ENCODE measurements at places on chromosomes 5 and 9.

GRCh38 chr5:14929293-14930065 lies 57.9 kb upstream of the ANKH start:
- DNase-seq: no peak

DNA sequence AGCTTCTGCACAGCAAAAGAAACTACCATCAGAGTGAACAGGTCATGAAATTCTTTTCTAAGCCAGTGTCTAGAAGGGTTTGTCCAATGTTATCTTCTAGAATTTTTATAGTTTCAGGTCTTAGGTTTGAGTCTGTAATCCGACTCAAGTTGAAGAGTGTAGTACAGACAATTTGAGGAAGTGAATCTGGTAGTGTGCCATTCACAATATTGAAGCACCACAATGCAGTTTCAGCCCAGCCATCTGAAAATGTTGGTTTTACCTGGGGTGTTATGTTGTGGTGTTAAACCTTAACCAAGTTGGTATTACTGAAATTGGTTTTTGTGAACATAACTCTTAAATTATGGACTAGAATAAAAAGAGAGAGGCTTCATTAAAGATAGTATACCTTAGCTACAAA lies 77.2 kb downstream of the ADAMTS16 start:
- DNase-seq: peak; percentile 10

- DNase-seq: no peak
Measured at GRCh38 chr9:121830441-121831140, 179.2 kb downstream of the DAB2IP start.

DNA sequence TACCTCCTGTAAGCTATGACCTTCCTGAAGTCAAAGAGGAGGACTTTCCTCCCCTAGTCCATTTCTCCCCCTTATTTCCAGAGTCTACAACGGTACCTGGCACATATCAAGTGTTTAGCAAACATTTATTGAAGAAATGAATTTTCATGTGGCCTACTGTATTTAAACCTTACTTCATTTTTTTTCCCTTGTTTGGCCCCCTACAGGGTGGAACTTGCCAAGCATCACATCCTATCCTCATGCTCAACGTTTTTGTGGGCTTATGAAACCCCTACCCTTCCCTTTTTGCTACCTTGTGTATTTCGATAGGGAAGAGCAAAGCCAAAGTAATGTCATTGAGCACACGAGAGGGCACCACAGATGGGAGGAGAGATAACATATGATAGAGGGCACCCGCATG lies 1857.8 kb upstream of the WWC1 start:
- DNase-seq: no peak

DNA sequence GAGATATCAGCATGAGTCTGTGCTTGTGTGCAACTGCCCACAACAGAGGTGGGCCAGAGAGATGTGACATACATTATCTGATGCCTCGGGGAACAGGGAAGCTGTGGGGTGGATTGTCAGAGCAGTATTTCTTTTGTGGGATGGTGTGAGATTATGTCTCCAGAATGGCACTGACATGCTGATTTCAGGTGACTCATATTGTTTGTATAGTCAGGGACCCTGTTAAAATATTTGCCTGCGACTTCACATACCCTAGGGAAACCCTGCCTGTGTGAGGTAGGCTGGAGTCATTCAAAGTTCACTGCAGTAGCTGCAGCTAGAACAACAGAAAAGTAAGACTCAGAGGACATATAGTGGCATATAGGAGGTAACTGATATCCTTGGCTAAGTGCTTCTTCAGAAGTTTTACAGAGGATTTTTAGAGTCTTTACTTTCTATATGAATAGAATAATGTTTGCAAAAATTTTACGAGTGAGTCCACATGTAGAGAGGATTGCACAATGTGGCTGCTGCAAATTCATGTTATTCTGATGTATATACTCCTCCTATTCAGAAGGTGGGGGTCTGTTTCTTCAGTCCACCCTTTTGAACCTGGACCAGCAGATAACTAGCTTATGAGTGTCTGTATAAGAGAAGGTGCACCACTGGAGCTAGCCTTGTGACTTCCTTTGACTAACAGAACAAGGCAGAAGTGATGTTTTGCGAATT lies 89.3 kb downstream of the MACIR start:
- no peak for DNase-seq

- DNase-seq: no peak
Measured at GRCh38 chr9:130576176-130576575, 3.2 kb upstream of the FUBP3 start.

DNA sequence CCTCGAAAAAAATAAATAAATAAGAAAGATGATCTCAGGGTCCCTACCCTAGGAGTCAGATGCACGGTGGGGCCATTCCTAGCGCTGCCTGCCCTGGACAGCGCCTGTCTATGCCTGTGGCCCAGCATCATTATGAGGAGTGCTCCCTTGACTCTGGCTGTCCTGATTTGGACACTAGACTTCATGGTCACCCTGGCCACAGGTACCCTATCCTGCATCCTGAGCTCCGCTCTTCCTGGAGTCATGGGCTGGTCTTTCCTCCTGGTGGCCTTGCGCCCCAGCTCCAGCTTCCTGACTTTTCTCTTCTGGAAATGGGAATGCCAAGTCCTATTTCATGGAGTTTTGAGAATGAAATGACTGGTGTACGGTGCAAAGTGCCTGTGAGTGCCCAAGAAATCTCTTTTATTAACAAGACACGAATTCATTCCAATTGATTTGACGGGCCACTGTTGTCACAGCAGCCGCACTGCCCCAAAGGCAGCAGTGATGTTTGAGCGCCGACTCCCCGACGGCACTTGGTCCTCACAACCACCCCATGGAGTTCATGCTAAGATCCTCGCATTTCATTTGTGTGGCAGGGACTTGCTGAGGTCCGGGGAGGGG lies 564 bp upstream of the AIF1L start:
- DNase-seq: no peak

GRCh38 chr9:69768101-69768500 lies 8.3 kb upstream of the PTAR1 start:
- DNase-seq: no peak

GRCh38 chr9:8651070-8651845 lies 851.7 kb upstream of the DMAC1 start:
- no peak for DNase-seq

- DNase-seq: no peak
Measured at GRCh38 chr9:15370466-15371447, 51.9 kb upstream of the SNAPC3 start.

DNA sequence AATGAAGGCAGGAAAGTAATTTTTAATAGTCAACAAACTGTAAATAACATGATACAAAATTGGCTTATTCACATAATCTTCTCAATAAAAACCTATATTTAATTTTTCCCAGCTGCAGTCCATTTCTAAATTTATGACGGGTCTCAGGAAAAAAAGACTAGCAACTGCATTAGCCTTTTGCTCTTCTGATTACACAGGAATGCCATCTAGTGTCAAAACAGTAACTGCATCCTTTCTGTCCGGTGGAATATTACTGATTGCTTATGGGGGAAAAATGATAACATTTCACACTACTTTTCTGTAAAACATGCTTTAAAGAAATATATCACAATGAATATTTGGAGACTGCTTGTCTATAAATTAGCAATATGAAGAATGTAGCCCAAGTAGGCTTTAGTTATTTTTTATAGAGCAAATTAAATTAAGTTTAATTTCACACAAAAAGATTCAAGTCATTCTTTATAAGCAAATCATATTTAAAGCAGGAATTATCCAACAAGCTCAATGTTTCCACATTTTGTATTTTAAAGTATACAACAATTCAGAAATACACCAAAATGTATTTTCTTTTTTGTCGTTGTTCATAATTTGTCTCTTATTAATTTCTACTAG lies 534.7 kb downstream of the CDH10 start:
- peak; percentile 45 for DNase-seq

DNA sequence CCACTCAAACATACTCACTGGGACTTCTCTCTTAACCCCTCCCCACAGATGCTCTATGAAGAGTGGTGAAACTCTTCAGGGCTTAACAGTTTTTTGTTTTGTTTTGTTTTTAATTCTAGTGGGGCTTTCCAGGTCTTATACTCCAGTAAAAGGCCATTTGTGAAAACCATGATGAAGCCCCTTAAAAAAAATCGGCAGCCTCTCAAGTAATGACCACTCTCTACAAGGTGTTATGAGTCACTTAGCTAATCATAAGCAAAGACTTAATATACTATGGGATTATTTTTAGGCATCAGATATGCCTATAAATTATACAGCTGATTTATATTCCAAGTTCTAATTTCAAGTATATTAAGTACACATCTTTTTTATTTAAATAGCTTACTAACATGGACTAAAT lies 607.9 kb downstream of the RAB3C start:
- DNase-seq: no peak

- DNase-seq: no peak
Measured at GRCh38 chr9:2872931-2873323, 29.0 kb upstream of the PUM3 start.

- DNase-seq: peak; percentile 89
Measured at GRCh38 chr9:128339761-128340690, at the start of gene SLC27A4. SLC27A4 (plus strand) TSS chr9:128340527; CDS start chr9:128343133, 2,606 bp downstream.

DNA sequence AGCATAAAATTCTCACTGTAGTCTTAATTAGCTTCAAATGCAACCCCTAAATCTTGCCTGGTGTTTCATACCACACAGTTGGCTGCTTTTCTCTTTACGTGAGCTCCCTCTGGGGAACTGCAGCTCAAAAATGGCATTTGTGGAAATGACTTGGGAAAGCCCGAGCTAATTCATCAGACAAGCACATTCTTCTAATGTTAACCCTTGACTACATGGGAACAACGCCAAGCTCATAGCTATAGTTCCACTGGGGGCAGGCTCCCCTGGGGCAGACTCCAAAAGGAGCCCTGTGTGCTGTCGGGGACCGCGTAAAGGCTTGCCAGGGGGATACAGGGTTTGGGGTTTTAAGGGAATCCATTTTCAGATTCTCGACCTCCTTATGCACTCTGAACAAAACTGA lies 301.4 kb upstream of the DAP start:
- no peak for DNase-seq

GRCh38 chr5:10295619-10296326 lies 11.9 kb downstream of the CMBL start:
- no peak for DNase-seq

DNA sequence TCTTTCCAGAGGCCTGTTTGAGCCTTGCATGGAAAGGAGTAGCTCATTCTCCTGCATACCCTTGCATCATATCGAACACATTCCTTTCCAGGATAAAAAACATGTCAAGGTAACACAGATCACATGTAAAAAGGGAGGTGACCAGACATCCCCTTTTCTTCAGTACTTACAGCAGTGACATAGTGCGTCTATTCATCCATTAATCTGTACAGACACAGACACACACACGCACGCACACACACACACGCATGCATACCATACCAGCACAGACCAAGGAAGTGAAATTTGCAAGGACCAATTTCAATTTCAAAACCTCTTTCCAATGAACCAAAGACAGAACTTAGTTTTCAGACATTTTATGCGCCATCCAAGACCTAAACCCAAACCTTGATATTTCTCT lies 256.0 kb downstream of the PAPPA start:
- DNase-seq: no peak

GRCh38 chr5:139985733-139986132 lies 57.4 kb downstream of the NRG2 start:
- DNase-seq: no peak

GRCh38 chr5:82362636-82363035 lies 84.5 kb upstream of the RPS23 start:
- no peak for DNase-seq

GRCh38 chr5:116646611-116647289 lies 72.1 kb upstream of the SEMA6A start:
- DNase-seq: no peak

DNA sequence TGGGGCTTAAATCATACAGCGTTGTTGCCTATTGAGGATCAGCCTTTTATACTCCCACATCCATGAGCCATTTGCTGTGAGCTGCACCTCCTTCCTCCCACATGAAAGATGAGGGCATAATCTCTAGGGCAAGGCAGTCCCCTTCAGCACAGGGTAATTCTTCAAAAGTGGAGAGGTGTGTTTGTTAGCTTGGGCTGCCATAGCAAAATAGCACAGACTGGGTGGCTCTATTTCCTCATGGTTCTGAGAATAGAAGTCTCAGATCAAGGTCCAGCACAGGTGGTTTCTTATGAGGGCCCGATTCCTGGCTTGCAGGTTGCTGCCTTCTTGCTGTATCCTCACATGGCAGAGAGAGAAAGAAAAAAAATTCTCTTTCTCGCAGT lies 121.8 kb upstream of the SLC12A2 start:
- DNase-seq: no peak

DNA sequence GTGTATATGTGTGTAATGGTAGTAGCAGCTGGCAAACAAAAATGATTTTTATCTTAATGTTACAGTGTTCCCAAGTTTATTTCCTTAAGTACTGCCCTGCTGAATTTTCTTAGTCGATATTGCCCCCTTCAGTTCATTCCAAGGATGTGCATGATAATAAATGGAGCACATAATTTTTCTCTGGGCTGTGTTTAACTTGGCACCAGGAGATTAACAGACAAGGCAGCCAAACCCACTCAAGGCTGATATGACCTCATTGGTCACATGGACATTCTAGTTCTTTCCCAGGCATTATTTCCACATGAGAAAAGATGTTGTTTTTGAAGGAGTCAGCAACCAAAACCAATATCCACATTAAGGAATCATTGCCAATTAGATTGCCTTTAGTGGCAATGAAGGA lies 61.8 kb downstream of the COX7C start:
- peak; percentile 58 for DNase-seq

DNA sequence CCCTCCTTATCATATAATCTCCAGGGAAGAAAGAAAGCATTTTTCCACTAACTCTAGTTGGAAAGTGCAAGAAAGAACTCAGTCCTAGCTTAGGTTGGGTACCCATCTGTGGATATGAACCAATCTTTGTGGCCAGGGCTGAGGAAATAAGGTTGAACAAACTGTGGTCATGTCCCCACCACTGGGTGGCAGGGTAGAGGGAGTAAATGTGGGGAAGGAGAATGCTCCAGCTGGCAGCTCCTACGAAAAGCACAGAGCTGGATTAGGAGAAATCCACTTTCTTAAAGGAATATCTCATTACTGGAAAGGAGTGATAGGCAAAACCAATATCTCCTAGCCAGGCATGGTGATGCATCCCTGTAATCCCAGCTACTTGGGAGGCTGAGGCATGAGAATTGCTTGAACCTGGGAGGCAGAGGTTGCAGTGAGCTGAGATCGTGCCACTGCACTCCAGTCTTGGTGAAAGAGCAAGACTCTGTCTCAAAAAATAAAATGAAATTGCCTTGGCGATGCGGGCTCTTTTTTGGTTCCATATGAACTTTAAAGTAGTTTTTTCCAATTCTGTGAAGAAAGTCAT lies 175.1 kb downstream of the CCDC192 start:
- peak; percentile 35 for DNase-seq

GRCh38 chr5:158462349-158463114 lies 603.6 kb upstream of the CLINT1 start:
- DNase-seq: no peak

GRCh38 chr9:99135456-99135855 lies 30.5 kb downstream of the TGFBR1 start:
- peak; percentile 44 for DNase-seq

GRCh38 chr5:59564895-59565294 lies 328.6 kb downstream of the PDE4D start:
- DNase-seq: no peak

DNA sequence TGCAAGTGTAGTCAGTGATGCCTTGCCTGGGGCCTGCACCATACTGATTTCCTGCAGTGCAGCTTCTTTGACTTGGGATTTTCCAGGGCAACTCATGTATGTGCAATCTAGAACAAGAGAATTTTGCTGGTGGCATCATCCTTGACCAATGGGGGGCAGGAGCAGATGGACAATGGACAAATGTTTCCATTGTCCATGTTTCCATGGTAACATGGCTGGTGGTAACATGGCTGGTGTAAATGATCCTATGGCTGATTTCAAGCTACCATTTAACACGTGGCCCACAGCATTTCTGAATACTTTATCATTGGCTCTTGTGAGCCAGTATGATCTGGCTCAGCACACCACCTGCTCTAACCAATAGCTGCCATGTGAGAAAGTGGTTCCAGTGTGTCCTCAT lies 130.1 kb upstream of the OSMR start:
- DNase-seq: no peak

All from NAMALWA (cell line).